ENCODE measurements at places on chromosomes 6 and 20.
A peak's percentile ranks its signal among the peaks of the same experiment; 100 is the strongest.

DNA sequence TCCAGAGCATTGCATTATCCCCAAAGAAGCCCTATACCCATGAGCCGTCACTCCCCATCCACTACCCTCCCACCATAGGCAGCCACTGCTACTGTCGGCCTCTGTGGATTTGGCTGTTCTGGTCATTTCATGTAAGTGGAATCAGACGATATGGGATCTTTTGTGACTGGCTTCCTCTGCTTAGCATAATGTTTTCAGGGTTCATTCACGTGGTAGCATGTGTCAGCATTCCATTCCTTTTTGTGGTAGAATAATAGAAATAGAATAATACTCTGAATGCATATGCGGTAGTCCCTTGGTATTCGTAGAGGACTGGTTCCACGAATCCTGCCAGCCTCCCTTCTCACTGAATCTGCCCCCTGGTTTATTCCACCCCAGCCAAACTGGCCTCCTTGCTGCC lies 402.6 kb upstream of the SULF2 start:
- no peak for DNase-seq

GRCh38 chr20:57658833-57659516 lies 38.7 kb upstream of the ZBP1 start:
- peak; percentile 20 for DNase-seq

- no peak for DNase-seq
Measured at GRCh38 chr6:117568831-117569410, 33.4 kb downstream of the GOPC start.

GRCh38 chr6:114713690-114714089 lies 370.9 kb upstream of the HS3ST5 start:
- DNase-seq: no peak

DNA sequence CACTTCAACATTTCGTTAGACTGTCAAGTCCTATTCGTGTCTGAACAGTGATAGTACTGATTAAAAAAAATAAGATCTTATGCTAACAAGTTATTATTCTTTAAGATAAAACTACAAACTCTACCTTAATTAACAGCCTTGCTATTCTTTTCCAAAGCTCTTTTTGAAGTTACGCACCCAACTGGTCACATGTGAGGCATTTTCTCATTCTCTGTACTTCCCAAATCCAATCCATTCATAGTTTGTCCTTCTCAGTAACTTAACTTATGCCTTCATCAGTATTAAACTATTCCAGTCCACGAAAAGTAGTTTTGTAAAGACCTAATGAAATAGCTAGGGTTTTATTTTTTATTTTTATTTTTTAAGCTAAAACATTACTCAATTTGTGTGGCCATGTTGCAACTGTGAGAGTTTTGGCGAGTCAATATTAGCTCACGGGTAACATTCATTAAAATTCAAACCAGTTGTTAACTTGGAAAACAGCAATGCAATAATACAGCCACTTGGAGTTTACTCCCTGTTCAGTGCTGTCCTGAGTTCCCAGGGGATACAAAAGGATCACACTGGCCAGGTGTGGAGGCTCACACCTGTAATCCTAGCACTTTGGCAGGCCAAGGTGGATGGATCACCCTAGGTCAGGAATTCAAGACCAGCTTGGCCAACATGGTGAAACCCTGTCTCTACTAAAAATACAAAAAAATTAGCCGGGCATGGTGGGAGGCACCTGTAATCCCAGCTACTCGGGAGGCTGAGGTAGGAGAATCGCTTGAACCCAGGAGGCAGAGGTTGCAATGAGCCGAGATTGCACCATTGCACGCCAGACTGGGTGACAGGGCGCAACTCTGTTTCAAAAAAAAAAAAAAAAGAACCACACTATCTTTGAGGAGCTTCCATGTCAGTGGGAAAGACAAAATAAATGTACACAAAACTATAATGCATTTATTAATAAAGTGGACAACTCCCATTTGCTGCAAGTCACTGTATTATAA lies 27.9 kb upstream of the EEF1A1 start:
- DNase-seq: no peak

- no peak for DNase-seq
Measured at GRCh38 chr6:38640216-38640909, 634 bp upstream of the BTBD9 start.

DNA sequence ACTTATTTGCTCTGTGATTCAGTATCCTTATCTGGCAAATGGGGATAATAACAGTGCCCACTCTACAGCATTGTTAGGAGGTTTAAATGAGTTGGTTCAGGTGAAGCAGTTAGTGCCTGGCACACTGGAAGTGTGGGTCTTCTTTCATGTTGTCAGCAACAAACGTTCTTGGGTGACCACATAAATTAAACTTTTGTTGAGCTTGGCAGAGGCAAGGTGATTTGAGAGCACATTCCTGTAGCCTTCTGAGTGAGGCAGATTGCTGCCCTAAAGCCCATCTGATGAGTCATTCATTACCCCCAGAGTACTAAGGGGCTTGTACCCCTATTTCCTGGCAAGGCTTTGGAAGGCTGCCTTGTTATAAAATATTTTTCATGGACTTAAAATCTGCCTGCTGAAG lies 25.8 kb downstream of the SEC23B start:
- DNase-seq: no peak

DNA sequence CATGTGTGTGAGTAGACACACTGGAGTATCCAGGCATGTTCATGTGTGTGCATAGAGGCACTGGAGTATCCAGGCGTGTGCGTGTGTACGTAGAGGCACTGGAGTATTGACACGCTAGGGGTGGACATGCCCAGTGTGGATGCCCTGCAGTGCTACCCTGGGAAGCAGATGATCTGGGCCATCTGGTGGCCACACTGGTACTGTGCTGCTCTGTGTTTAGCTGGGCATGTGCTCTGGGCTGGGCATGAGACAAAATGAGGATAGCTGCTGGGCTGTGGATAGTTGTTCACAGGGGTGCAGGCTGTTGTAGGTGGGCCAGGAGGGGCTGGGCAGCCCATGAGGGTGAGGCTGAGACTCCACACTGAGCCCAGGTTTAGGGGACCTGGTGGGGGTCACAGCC lies 24.0 kb upstream of the NPBWR2 start:
- DNase-seq: peak; percentile 18

DNA sequence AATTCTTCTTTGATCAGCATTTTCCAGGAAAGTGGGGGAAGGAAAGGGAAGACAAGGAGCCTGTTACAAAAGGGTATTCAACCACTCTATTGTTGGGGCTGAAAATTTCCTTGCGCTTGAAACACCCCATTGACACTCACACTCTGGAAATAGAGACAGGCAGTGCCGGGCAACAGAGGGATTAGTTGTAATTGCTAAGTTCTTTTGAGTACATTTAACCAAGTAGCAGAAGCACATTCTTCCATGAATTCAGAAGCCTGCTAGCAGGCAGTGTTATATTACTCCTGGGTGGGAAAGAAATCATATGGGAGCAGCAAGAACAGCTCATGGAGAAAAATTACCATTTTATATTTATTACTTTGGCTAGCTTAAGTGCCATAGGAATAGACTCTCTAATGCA lies 745.5 kb downstream of the C6orf118 start:
- DNase-seq: no peak

DNA sequence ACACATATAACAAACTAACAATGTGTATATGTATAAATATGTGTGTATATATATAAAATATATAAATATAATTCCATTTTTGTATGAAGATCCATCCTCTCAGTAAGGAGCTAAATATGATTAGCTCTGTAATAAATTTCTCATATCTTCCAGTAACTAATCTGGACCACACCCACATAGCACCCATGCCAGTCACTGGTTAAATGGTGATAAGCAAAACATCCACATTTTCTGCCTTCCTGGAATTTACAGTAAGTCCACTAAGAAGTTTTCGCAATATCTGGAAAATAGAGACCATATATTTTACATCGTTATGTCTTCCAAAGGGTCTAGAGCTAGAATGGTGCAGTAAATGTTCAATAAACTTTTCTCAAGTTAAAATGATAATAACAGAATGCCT lies 151.5 kb upstream of the STMND1 start:
- no peak for DNase-seq

GRCh38 chr6:148502773-148503135 lies 160.1 kb downstream of the SASH1 start:
- no peak for DNase-seq

DNA sequence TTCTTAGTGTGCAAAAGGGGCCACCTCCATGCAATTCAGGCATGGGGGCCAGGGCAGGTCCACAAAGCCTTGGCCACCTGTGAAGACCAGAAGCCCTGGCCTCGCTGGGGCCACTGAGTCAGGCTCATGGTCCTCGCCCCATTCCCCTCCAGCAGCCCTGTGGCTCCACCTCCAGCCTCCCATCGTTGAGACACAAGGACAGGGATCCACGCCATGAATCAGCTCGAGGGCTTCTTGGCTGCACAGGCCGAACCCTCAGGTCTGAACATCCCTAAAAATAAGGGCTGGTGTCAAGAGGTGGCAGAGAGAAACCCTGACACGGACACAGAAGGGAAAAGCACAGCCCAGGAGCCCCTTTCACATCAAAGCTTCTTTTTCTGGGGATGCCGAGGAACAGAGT lies 68.6 kb upstream of the QKI start:
- DNase-seq: no peak

- DNase-seq: no peak
Measured at GRCh38 chr6:25842526-25842925, 10.7 kb upstream of the SLC17A1 start.

- no peak for DNase-seq
Measured at GRCh38 chr6:138160329-138161087, 1.2 kb upstream of the ARFGEF3 start.

DNA sequence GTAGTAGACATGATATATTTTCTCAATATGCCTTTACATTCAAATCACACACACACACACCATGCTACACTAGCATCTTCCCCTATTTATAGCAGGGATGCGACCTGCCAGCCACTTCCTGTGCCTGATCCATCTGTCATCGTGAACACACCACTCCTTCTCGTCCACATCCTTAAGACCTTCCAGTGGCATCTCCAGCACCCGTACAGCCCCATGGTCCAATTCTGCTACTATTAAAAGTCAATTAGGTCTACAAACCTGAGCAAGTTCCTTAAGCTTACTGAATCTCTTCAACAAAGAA lies 54.5 kb downstream of the KIF16B start:
- no peak for DNase-seq

DNA sequence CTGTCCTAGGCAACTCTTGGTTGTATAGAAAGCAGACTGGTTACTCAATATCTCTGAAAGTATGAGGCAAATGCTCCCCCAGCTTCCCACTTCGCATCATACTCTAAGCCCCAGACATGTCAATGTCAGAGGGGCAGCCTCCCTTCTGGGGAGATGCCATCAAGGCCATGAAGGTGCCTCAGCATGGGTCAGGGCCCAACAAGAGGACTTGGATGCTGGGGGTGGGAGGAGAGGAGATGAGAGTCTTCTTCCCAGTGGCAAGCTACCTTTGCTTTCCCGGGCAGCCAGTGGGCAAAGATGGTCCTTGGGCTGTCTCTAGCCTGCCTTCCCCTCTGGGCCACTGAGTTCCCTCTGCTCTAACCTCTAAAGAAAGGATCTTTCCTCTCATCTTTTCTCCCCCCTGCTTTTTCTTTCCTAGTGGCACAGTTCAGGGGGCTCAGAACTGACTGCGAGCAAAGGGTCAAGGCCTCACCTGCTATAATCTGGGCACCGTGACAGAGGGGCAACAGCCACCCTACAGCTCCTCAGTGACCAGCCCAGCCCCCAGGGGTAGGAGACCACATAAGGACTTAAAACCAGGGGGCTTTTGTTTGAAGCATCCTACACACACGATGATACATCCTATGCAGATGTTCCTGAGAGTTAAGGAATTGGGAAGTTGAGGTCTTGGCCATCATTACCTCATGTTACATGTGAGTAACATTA lies 26.2 kb downstream of the MOCS1 start:
- no peak for DNase-seq

DNA sequence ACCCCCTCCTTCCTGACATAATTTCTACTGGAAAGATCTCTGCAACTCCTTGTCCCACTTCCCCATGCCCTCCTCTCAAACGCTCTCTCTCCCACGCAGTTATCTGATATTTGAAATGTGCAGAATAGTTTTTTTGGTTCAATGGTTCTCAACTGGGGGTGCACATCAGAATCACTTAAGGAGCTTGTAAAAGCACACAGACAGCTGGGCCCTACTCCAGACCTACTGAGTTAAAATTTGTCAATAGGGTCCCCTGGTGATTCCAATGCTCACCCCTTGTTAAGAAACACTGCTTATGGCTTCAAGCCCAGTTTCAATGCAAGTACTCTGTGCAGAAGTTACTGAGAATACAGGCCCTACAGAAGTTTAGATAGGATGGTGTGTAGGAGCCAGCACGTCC lies 45.2 kb upstream of the KCNK16 start:
- DNase-seq: no peak

- DNase-seq: no peak
Measured at GRCh38 chr6:155171747-155172449, 91.9 kb upstream of the CLDN20 start.

- DNase-seq: no peak
Measured at GRCh38 chr6:100099189-100100074, 105.4 kb upstream of the MCHR2 start.

DNA sequence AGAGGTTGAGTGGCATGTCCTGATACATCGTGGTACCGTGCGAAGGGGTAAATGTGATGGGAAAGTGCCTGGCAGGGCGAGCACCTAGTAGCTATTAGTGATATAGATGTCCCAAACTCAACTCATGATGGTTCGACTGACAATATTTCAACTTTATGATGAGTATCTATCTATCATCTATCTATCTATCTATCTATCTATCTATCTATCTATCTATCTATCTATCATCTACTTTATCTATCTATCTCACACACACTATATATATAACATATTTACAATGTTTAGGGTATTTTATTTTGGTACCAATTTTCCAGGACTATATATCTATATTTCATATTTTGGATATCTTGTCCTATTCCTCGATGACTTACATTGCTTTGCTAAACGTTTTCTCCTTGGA lies 5.5 kb downstream of the BCAS1 start:
- DNase-seq: no peak

GRCh38 chr20:37808233-37809070 lies 94.5 kb upstream of the VSTM2L start:
- DNase-seq: no peak

DNA sequence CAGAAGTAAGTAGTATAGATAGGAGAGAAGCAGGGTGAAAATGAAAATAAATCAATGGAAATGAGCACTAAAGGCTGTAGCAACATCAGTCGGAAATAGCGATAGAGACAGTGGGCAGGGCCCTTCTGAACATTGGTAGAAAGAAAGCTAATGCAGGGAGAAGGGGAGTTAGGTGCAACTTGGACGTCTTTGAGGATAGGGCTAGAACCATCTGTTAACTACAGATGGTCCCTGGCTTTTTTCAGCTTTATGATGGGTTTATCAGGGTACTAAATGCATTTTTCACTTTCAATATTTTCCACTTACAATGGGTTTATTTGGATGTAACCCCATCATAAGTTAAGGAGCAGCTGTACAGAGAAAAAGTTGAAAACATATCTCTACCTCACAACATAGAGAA lies 72.8 kb upstream of the CNR1 start:
- DNase-seq: no peak

GRCh38 chr6:27873021-27873940 lies 38.9 kb downstream of the OR2B2 start:
- DNase-seq: peak; percentile 42
